ENCODE measurements at places on chromosomes 2 and 18.

GRCh38 chr18:13276530-13277520 is 58.3 kb downstream of the LDLRAD4 start:
- no peak overlapping the region for H3K27ac ChIP-seq
- peaks cover 24% of the 10 kb centered on the region for H3K27me3 ChIP-seq
- peaks cover 43% of the 10 kb centered on the region for H3K4me1 ChIP-seq
- H3K4me3 ChIP-seq = no peak overlapping the region

- no peaks in the 10 kb centered on the region for H3K27me3 ChIP-seq
- H3K4me1 ChIP-seq = no peaks in the 10 kb centered on the region
- no peak for DNase-seq
- no peak overlapping the region for H3K4me3 ChIP-seq
- no peak overlapping the region for H3K27ac ChIP-seq
Observed at GRCh38 chr18:30852980-30853379, 189.6 kb downstream of the DSC3 start.

- no peaks in the 10 kb centered on the region for H3K4me1 ChIP-seq
- H3K27ac ChIP-seq = no peak overlapping the region
- H3K4me3 ChIP-seq = no peak overlapping the region
- H3K36me3 ChIP-seq = no peaks in the 10 kb centered on the region
Observed at GRCh38 chr2:189104934-189105333, 74.6 kb downstream of the COL5A2 start.

DNA sequence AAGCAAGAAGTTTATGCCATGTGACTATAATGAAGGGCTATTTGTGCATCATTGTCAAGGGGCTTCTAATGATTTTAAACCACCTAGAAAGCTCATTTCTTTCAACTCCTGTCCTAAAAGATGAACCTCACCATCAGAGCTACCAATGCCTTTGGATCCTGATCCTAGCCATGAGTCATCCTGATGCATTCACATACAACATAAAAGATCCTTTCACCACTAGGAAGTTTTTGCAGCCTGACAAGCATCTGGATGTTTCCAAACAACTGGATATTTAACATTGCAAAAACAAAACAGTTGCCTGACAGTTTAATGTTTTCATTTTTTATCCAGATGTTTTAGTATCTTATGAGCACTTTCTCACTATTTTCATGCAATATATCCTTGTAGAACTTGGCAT is 425.3 kb downstream of the MBD2 start:
- H3K36me3 ChIP-seq = no peaks in the 10 kb centered on the region
- H3K4me3 ChIP-seq = no peak overlapping the region
- H3K27me3 ChIP-seq = no peaks in the 10 kb centered on the region
- peaks cover 4% of the 10 kb centered on the region for H3K4me1 ChIP-seq
- no peak for DNase-seq
- no peak overlapping the region for H3K27ac ChIP-seq

DNA sequence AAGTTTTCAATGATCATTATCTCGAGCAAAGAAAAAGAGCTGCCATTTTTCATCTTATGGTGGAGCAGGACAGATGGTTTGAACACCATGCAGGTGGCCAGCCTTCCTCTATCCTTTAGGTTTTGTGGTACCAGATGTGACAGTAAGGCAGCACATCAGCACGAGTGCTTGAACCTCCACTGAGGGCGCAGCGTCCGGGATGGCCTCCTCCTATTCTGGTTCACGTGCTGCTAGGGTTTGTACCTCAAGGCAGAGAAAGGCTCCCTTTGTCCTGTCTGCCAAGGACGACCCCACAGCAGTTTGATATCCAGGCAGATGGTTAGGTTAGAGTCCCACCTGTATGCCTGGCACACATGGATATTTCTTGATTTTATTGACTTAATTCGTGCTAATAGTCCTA is 50.2 kb downstream of the DCDC2C start:
- H3K27me3 ChIP-seq = no peaks in the 10 kb centered on the region
- H3K36me3 ChIP-seq = no peaks in the 10 kb centered on the region
- H3K27ac ChIP-seq = no peak overlapping the region
- DNase-seq = no peak
- no peak overlapping the region for H3K4me3 ChIP-seq

- H3K27me3 ChIP-seq = peaks cover 6% of the 10 kb centered on the region
- no peak overlapping the region for H3K4me3 ChIP-seq
- DNase-seq = no peak
- no peak overlapping the region for H3K27ac ChIP-seq
- H3K36me3 ChIP-seq = no peaks in the 10 kb centered on the region
Observed at GRCh38 chr2:215260097-215260677, 51.7 kb upstream of the ATIC start.

DNA sequence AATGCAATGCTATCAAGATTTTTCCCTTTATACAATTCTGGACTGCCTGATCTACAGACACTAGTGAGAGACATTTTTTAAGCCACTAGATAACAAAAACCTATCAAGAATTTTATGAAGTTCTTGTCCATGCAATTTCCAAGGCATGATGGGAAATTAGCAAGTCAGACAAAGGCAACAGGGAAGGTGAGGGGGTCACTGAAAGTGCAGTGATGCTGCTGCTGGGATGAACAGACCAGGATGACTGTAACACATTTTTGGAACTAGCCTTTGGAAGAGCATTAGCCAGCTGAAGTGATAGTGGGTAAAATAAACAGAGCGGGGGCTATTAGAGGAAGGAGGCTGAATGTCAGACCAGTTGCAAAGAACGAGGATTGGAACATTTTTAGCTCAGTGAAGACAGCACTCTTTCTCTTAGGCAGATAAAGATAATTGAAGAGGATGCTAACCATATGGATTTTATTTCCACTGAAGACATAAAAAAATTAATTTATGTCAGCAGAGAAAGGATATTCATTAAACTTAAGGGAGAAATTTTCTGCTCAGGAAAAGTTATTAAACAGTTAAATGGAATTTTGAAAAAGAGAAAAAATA is 17.9 kb downstream of the NRXN1 start:
- H3K36me3 ChIP-seq = no peaks in the 10 kb centered on the region
- no peak for DNase-seq
- no peak overlapping the region for H3K27ac ChIP-seq
- H3K4me1 ChIP-seq = no peaks in the 10 kb centered on the region

GRCh38 chr2:160064916-160065315 is 2.5 kb upstream of the PLA2R1 start:
- no peak overlapping the region for H3K4me3 ChIP-seq
- no peak overlapping the region for H3K27ac ChIP-seq
- DNase-seq = no peak
- H3K27me3 ChIP-seq = peaks cover 47% of the 10 kb centered on the region
- no peaks in the 10 kb centered on the region for H3K4me1 ChIP-seq

GRCh38 chr2:113150258-113150601 is 22.8 kb downstream of the IL1RN start:
- H3K4me1 ChIP-seq = no peaks in the 10 kb centered on the region
- peak; percentile 9 for DNase-seq
- peaks cover 9% of the 10 kb centered on the region for H3K27me3 ChIP-seq
- no peak overlapping the region for H3K27ac ChIP-seq
- no peaks in the 10 kb centered on the region for H3K36me3 ChIP-seq

- no peaks in the 10 kb centered on the region for H3K4me1 ChIP-seq
- peaks cover 3% of the 10 kb centered on the region for H3K36me3 ChIP-seq
- H3K4me3 ChIP-seq = no peak overlapping the region
- no peak for DNase-seq
- H3K27me3 ChIP-seq = no peaks in the 10 kb centered on the region
- H3K27ac ChIP-seq = no peak overlapping the region
Observed at GRCh38 chr2:19947184-19947940, 42.5 kb downstream of the WDR35 start.

GRCh38 chr2:168639018-168639417 is 163.4 kb upstream of the NOSTRIN start:
- H3K4me1 ChIP-seq = no peaks in the 10 kb centered on the region
- no peaks in the 10 kb centered on the region for H3K27me3 ChIP-seq
- no peak for DNase-seq
- H3K4me3 ChIP-seq = no peak overlapping the region

All from activated CD8-positive, alpha-beta memory T cell treated with anti-CD3 and anti-CD28 coated beads, Interleukin-2, amount 10 ng/mL, durations not matched to agents 7 days and 5 days (primary cell).